ELR (cell line): ENCODE measurements at places on chromosomes 13 and 19.

- DNase-seq, result peak; percentile 83
Observed at GRCh38 chr19:10864538-10864899, 6.8 kb upstream of the CARM1 start.

- no peak for DNase-seq
Observed at GRCh38 chr19:34732612-34733211, 1.3 kb upstream of the ZNF181 start.

DNA sequence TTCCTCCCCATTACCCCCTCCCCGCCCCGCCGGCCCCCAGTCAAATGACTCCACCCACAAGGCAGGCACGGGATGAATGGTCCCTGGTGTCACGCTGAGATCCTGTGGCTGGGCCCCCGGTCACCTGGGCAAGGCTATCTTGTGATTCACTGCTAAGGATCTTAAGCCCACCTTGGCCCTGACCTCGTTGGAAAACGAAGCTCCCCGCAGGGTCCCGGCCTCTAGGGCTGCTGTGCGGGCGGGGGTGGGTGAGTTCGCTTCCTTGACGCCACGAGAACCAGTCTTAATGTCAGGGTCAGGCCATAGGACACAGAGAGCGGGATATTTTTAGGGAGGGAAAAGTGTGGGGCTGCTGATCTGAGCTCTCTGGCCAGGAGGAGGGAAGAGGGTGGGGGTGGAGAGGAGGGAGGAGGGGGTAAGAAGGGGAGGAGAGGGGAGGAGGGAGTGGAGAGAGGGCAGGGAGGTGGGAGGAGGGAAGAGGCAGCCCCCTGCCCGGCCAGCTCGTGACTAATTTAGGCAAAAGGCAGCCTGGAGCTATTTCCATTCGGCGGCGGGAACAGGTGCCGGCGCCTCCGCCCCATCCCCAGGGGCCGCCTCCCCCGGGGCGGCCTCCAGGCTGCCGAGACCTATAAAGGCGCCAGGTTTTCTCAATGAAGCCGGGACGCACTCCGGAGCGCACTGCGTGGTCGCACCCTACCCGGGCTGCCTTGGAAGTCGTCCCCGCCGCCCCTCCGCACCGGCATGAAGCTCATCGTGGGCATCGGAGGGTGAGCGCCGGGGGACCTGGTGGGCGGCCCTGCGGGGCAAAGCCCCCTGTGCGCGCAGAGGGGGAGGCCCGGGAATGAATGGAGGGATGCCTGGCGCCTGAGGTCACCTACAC lies at the start of gene NMRK2:
NMRK2 (plus strand) TSS at position 139 of the 880 bp plus-strand sequence; CDS start at position 742, 603 bp downstream.
- no peak for DNase-seq

DNA sequence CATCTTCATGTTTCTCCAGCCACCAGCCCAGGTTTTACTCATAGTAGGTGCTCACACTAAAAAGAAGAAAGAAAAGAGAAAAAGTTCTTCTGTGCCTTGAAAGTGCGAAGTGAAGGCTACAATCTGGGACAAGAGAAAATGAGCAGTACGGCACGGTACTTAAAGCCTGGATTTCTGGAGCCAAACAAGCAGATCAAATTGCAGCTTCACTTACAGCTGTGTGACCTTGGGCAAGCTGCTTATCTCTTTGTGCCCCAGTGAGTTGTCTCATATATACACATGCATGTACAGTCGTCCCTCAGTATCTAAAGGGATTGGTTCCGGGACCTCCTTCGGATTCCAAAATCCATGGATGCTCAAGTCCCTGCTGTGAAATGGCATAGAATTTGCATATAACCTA lies 41.8 kb downstream of the GSX1 start:
- DNase-seq, result no peak

DNA sequence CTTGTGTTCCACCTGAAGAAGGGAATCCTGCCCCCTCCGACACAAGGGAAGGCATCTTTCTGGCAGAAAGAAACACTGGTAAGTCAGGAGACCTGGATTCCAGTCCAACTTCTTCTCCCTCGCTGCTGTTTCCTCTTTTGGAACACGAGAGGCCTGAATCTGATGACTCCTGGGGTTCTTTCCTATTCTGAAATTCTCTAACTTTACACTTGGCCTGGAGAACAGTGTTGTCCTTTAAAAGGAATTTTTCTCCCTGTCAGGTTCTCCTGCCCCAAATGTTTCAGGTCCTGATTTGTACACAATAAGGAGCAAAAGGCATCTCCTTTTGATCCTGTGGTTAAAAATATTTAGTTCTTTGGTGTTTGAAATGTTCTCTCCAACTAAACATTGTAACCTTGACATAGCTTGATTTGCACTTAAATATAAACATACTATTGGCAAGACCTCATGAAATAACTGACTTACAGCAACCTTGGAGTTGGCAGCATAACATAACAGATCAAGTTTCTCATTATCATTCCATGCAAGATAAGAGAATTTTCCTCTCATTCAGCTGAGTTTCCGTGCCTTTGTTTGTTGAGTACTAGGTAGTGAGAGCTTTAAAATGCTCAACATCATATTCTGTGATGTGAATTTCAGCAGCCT lies 244.8 kb downstream of the COG6 start:
- DNase-seq, result no peak

DNA sequence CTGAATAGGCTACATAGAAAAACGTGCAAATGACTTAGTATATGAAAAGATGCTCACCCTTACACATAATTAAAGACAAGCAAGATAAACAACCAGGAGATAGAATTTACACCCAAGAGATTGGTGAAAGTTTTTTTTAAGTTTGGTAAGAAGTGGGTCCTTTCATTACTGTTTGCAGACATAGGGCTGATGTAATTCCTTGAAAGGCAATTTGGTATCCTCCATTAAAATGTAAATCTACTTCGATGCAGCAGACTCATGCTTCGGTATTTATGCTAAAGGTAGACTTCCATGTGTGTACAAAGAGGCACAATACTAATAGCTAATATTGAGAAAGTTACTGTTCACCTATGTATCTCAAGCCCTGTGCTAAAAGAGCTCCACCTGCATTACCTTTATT lies 33.5 kb downstream of the CNMD start:
- DNase-seq, result no peak

- no peak for DNase-seq
Observed at GRCh38 chr13:38766799-38767198, 79.9 kb downstream of the FREM2 start.

- peak; percentile 39 for DNase-seq
Observed at GRCh38 chr19:14114854-14115253, 2.7 kb downstream of the PRKACA start.

DNA sequence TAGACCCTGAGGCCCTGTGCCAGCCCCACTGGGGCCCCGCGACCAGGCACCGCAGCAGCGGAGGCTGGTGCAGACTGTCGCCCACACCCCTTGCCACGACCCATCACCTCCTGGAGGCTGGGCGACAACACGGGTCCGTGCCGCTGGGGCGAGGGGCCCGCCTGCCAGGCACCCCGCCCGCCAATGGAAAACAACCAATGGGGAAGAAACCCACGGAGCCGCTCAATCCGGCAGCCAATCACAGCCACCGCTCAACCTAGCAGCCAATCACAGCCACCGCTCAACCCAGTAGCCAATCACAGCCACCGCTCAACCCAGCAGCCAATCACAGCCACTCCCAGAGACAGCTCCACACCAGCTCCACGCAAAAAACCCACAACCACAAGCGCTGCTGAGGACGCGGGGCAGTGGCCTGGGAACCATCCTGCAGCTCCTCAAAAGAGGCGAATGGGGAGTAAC lies 29.7 kb downstream of the GPX4 start:
- DNase-seq, result peak; percentile 29

- no peak for DNase-seq
Observed at GRCh38 chr13:98622931-98623331, 46.0 kb upstream of the STK24 start.

DNA sequence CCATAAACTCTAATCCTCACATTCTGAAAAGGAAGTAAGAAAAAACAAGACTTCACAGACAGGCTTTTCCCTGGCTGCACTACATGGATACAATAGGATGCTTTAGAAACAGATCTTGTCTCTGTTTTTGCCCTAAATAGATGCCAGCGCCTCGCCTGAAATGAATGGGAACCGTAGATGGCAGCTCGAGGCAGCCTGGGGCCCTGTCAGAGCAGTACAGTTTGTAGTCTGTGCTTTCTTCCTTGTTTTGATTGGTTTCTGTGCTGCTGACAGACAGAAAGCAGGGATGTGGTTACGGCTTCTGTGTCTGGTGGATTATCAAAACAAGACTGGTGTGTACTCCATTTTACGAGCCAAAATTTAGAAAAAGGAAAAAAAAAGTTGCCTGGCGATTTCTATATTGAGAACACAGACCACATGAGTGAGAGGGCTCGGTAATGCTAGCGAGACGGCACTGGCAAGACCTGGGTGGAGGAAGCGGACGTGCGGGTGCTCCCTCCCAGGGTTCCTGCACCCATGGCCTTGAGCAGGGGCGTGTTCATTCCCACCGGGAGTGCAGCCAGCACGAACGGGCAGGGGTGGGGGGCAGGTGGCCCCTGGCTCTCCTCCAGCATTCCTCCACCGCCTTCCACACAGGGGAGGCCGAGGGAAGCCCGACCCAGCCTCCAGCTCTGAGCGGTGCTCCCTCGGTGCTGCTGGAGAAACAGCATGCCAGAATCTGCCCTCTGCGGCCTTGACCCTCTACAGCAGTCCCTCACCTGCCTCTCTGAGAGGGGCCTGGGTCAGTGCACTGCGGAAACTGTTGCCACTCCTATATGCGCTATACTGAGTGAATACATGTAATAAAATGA lies 37.6 kb upstream of the C1QTNF9 start:
- peak; percentile 4 for DNase-seq

DNA sequence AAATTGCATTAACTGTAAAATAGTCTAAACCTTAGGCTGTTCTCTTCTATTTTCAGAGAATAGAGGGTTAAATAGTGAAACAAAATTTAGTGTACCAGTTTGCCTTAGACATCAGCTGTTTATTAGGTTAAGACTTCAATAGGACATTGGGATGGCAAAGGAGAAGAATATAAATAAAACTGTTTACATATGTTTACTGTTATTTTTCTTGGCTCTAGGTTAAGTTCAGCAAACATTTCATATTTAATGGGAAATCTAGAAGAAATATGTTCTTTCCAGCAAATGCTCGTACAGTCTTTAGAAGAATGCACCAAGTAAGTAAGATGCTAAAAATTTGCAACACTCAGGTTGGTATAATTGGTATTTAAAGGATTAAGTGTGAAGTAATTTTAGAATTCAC lies 76.5 kb upstream of the TEX29 start:
- no peak for DNase-seq

GRCh38 chr19:961866-962620 lies 22.1 kb upstream of the WDR18 start:
- peak; percentile 72 for DNase-seq

GRCh38 chr19:14505488-14506239 lies 9.7 kb upstream of the GIPC1 start:
- peak; percentile 97 for DNase-seq

GRCh38 chr13:99392470-99393135 lies 85.4 kb upstream of the GPR183 start:
- no peak for DNase-seq

DNA sequence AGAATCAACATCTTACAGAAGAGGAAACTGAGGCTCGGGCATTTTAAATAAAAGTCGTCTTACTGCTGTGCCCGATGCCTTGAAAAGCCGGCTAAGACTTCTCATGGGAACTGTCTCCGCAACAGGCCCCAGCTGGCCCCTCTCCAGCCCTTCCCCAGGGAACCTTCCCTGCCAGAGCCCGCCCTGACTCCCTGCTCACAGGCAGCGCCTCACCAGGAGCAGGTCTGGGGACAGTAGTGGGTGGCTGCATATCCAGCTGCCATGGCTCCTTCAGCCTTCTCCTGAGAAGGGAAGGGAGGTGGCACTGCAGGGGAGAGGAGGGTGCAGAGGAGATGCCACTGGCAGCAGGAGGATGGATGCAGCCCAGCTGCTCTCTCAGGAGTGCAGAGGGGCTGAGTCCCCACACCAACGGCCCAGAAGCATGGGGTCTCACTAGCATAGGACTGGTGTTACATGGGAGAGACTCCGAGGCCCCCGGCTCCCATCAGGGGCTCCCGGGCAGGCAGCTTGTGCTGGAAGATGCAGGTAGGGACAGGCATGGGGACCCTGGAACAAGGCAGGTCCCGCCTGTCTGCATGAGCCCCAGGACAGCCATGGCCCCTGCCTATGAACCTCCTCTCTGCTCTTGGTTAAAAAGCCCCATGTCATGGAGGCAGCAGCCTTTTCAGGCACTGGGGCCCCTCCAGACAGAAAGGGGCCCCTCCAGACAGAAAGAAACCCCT lies 216.4 kb upstream of the SGCG start:
- DNase-seq, result no peak

DNA sequence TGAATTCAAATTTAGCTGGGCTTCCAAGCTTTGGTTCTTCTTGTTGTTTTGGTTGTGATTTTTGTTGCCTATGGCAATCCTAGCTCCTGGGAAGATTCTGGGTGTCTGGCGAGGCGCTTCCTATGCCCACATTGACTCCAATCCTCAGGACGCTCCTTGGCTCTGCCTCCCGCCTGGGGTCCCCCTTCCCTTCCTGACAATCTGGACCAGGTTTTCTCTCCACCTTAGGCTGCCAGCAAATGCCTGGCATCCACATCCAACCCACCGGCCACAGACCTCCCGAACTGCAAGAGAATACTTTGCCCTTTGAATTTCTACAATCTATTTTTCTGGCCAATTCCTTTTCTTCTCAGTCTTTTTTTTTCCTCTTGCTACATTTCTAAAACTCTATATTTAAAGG lies 186.9 kb upstream of the UBL3 start:
- DNase-seq, result no peak

DNA sequence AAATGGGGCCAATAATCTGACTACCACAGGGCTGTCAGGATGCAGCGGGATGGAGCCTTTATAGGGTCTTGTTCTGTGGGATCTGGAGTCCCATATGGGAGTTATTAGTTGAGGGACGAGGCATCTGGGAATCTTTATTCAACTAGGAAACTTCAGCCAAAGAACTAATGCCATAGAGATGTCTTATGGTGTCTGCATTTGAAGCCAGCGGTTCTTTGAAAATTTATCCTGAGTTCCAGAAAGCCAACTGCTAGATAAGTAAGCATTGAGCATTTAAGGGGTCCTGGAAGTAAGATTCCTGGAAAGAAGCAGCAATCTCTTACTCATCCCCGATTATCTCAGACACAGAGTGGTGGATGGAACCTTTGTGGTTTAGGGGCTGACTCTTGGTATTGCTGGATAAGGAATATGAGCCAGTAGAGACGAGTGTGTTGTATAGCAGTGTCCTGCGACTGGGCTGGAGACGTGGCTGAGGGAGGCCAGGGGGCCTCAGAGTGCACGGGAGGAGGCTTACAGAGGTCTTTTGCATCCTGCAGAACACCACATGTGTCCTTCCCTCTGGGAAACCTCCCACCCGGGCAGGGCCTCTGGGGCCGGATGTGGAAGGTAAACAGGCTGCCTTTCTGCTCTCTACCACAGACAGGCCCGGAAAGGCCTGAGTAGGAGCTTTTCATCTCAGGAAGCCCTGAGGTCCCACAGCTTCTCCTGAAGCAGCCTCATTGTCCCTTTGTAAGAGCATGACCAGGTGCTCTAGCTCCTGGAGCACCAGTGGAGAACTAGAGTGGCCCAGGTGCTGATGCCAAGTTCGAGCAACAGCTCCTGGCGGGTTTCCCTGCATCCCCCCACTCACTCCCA lies 28.8 kb downstream of the ACTN4 start:
- peak; percentile 82 for DNase-seq

GRCh38 chr19:14943601-14944000 lies 2.3 kb downstream of the OR7C2 start:
- DNase-seq, result peak; percentile 21

GRCh38 chr19:54435551-54436016 lies 13.4 kb upstream of the LENG8 start:
- DNase-seq, result no peak

- DNase-seq, result no peak
Observed at GRCh38 chr13:95382916-95383315, 81.7 kb upstream of the ABCC4 start.

- DNase-seq, result no peak
Observed at GRCh38 chr13:84658491-84659358, 776.5 kb upstream of the SLITRK1 start.
